ENCODE measurements at places on chromosomes 7 and 10.

DNA sequence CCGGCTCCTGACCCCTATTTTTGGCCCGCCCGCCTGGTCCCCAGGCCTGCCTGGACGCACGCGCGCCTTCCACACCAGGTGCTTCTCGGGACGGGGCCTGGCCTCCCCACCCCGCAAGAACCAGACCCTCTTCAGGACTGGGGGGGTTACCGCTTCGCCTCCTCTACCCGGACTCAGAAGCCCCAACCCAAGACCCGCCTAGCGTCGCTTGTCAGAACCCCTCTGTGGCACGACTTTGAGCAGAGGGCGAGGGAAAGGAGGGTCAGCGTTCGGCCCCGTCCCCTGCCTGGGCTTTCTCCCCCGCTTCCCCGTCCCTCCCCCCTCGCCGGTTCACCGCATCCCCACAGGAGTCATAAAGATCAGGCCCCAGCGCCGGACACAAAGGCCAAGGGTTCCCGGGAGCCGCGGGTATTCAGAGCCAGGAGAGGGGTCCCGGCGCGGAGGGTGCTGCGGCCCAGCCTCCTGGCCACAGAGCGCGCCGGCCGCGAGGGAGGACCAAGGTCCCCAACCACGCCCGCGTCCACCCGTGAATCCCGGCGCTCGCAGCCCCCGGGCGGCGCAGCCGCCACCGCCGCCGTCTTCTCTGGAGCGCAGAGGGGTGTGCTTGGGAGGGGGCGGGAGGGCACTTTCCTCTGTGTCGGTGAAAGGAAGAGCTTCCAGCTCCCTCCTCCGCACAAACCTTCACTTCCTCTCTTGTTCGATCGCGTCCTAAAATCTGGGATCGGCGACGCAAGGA lies 351.9 kb downstream of the DNAJB6 start:
- DNase-seq: no peak

- no peak for DNase-seq
Observed at GRCh38 chr10:17464545-17464944, 10.2 kb upstream of the ST8SIA6 start.

DNA sequence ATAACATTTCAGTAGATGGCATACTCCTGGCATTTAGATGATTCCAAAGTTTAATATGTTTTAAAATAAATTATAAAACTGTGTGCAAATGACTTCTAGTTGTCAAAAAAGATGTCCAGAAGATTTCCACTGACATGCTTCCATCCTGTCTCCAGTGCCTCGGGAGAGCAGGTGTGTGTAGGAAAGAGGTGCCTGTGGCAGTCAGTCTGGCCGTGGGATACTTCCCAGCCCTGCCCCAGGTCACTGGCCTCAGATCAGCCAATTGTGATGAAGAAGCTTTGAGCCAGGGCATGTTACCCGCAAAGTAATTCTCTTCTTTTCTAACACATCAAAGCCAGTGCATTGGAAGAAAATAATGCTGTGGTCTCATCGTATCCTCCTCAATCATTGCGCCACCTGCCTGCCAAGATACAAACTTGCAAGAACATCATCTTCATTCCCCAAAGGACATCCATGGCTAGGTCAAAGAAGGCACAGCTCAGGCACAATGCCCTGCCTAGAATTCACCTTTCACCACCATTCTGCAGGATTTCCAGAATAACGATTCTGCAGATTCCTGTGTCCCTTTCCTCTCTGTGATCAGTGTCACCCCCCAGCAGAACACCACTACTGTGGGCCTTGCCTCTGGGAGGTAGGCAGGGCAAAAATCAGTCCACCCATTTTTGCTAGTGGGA lies 6.3 kb upstream of the KCNMA1 start:
- DNase-seq: peak; percentile 60

- DNase-seq: no peak
Observed at GRCh38 chr10:9357471-9357870, 1303.0 kb downstream of the GATA3 start.

DNA sequence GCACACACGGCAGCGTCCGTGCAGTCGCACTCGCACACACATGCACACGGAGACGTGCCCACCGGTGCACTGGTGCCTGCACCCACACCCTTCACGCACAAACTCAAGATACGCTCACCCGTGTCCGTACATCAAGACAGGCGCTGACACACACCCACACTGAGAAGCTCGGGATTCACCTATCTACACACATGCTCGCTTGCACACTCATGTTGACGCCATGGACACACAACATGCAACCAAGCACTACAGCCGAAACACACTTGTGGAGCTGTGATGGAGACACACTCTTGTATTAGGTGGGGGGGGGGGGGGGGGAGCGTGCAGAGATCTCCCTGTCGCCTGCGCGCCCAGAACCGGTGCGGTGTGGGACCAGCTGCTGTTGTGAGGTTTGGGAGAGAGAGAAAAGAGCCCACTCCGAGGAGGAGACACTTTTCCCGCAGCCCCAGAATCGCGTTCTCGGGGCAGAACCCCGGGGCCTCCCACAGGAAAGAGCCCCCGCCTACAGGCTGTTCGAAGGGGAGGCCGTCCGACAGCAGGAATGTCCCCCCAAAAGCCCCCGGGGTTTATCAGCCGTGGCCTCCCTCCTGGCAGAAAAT lies 605 bp upstream of the NFKB2 start:
- DNase-seq: peak; percentile 59

GRCh38 chr7:118280319-118281012 lies 56.0 kb downstream of the ANKRD7 start:
- DNase-seq: no peak

- no peak for DNase-seq
Observed at GRCh38 chr7:14924398-14924797, 21.8 kb upstream of the DGKB start.

GRCh38 chr7:54725255-54725654 lies 33.8 kb downstream of the SEC61G start:
- no peak for DNase-seq

GRCh38 chr7:135692055-135692454 lies 29.7 kb downstream of the STMP1 start:
- DNase-seq: no peak

Measured in mammary epithelial cell (primary cell).